ENCODE measurements at places on chromosomes 4 and X.

DNA sequence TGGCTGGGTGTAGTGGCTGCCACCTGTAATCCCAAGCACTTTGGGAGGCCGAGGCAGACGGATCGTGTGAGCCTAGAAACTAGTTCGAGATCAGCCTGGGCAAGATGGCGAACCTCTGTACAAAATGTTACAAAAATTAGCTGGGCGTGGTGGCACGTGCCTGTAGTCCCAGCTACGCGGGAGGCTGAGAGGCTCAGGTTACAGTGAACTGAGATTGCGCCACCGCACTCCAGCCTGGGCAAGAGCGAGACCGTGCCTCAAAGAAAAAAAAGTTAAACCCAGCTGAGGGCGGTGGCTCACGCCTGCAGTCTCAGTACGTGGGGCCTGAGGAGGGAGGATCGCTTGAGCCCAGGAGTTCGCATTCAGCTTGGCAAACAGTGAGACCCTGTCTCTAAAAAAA, 1.1 kb downstream of the TKTL1 start:
- DNase-seq = no peak

DNA sequence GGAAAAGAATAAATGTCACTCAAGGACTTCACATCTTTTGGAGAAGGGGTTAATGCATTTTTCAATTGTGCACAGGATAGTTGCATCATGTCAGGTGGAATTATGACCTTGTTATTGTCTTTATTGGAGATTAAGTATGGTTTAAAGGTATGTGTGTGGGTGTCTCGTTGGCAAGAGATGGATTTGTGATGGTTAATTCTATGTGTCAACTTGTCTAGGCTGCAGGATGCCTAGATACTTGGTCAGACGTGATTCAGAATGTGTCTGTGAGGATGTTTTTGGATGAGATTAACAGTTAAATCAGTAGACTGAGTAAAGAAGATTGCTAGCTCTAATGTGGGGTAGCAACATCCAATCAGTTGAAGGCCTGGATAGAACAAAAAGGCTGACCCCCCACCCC, 42.2 kb upstream of the HSD17B10 start:
- DNase-seq = no peak

DNA sequence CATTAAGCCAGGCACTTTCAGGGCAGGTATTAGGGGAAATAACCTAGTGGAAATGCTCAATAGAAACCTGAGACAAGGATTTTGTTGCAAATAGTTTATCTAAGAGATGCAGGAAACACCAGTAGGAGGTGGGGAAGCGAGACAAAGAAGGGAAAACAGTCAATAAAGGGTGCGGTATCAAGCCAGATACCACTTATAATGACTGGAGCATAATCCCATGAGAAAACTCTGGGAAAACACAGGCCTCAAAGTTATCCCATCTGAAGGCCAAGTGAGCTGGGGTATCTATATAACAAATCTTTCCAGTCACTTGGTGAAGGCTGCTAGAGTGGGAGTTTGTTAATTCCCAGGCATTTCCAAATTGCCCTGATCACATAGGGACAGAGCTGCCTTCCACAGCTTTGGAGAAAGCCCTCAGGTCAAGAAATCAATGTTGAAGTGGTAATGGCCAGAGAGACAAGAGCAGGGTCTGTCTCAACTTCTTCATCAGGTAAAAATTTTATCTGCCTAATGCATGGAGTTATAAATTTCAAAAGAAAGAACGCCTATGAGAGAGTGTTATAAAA, 9.8 kb upstream of the HMGB2 start:
- no peak for DNase-seq

DNA sequence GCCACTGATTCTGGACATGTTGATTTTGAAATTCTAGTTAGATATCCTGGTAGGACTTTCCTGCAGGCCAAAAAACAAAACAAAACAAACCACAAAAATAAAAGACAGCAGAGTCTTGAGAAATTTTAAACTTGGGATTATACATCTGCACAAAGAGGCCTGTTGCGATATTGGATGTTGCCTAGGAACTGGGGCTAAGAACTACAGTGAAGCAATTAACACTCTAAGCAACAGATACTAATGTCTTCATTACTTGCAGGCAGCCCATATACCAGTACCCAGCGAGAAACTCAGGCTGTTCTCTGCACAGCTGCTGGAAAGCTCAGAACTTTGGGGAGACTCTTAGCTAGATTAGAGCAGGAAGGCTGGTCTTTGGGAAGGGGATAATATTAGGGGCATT, 69.1 kb upstream of the SCOC start:
- DNase-seq = no peak

DNA sequence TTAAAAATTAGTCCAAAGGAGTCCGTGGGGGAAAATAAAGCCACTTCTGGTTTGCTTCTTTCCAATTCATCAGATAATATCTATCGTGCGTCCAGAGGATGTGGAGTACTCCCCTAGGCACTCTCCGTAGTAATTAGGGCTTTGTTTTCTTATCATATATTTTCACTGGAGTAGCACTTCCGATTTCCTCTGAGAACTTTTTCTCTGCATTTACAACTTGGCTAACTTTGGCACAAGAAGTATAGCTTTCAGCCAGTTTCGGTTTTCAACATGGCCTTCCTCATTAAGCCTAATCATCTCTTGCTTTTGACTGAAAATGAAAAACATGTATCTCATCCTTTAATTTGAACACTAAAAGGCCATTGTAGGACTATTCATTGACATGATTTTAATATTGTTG, 80.5 kb downstream of the CASP3 start:
- DNase-seq = no peak

DNA sequence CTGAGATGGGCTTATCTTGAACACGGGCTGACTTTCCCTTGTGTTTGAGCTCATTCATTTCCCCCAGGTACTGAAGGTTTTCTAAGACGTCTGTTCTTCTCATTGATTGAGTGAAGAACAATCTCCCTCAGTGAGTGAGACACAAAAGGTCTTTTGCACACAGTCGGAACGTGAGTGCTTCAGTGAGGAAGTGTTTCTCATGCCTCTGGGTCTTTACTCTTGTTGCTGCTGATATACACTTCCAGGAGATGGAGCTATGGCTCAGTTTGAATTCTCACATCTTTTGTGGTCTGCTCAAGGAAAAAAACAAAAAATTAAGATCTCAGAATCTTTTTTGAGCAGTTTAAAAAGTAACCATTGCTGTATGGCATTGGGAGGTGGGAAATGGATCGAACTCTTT, 981.9 kb upstream of the TENM3 start:
- DNase-seq = no peak

DNA sequence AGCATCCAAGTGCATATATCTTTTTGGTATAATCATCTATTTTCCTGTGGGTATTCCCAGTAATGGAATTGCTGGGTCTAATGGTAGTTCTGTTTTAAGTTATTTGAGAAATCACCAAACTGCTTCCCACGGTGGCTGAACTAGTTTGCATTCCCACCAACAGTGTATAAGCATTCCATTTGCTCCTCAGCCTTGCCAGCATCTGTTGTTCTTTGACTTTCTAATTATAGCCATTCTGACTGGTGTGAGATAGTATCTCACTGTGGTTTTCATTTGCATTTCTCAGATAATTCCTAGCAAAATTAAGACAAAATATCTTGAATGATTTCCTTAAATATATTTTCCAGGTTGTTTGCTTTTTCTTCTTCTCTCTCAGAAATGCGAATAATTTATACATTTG, 341.1 kb downstream of the GBA3 start:
- no peak for DNase-seq

GRCh38 chrX:83422836-83423235, 85.3 kb upstream of the POU3F4 start:
- DNase-seq = no peak

GRCh38 chr4:125789023-125789422, 474.3 kb downstream of the FAT4 start:
- no peak for DNase-seq

- no peak for DNase-seq
Observed at GRCh38 chr4:184370711-184371389, 103.5 kb downstream of the IRF2 start.

DNA sequence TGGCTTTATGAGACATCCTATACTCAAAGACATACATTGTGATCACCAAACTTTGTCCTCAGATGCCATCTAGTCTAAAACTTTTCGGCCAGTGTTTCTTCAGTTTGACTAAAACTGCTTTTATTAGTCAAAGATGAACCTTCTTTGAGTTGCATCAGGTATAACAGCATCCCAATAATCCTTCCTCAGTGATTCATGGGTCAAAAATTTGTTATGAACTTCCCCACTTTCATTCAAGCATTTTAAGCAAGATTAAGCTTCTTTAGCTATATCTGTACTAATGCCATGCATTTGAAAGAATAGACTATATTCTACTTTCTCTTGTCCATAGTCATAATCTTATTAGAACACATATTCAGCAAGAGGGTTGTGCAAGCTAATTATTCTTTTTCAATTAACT, 1070.4 kb upstream of the ADGRL3 start:
- DNase-seq = no peak

- DNase-seq = no peak
Observed at GRCh38 chr4:40585201-40585799, 44.4 kb downstream of the RBM47 start.

DNA sequence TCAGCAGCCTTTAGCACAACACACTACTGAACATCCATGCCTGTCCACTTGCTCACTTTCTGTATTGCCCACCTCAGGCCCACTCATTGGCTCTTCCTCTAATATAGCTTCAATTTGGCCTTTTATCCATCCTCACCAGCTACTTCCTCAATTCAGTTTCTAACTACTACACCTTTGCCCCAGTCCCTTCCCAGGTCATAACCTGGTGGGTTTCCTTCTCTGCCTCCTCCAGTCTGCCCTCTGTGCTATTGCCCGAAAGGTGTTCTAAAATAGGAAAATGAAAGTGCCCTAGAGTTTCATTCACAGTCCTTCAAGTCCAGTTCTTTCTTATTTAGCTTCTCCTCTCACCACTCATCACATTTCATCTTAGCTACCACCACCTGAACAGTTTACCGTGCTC, 23.1 kb downstream of the MOSPD2 start:
- no peak for DNase-seq

- DNase-seq = no peak
Observed at GRCh38 chrX:40420899-40421729, 159.7 kb upstream of the ATP6AP2 start.

DNA sequence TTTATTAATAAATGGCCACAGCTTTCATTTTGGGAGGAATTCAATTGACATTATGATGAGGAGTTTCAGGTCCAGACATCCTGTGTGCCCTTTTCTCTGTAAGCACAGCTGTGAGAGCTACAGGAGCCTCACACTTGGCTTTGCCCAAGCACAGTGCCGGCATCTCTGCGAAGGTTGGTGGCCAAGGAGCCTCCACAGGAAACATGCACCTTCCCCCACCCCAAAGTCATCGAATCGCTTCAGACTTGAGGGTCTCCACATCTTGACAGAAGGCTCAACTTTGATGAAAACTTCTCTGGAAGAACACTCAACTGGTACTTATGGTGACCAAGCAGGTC, 100.0 kb downstream of the SYNPO2 start:
- DNase-seq = no peak

DNA sequence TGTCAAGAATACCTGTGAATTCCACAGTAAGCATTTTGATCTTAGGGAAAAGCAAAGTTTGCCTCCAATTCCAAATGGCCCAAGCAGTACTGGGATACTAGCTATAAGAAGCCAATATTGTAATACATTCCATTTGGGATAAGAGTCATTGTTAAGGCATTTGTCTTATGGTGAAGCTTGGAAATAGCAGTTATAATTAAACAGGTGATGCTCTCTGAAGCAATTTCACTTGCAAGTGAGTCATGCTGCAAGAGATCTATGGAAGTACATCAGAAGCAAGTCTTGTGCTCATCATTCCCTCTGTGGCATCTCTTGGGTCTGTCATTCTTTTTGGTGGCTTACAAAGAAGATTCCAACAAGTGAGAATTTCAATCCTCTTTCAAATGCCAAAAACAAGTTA, 386.4 kb upstream of the RPS6KA3 start:
- no peak for DNase-seq

DNA sequence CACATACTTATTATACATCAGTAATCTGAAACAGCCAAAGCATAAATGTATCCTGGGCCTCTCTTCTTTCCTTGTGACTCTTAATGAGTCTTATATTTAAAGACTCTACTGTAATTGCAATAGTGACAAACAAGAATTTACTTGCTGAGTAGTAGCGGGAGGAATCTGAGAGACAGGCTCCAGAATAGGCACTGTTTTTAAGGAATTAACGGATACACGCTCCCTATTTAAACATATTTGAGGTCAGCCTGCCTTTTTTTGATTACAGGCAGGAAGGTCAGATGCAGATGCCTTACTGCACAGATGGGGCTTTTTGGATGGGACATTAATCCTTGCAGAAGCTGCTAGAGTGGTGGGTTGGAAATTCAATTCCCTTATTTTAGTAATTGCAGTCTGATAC, 196.3 kb upstream of the ANXA3 start:
- DNase-seq = no peak

Data from KG1 (cell line).